GF-D8 (cell line): ENCODE measurements at places on chromosomes 16 and 17.

GRCh38 chr17:30236766-30237165 lies 1.3 kb upstream of the SLC6A4 start:
- no peak for DNase-seq

- no peak for DNase-seq
Observed at GRCh38 chr17:57603546-57603945, 141.6 kb downstream of the CCDC182 start.

- DNase-seq: no peak
Observed at GRCh38 chr16:17403859-17404545, 66.8 kb downstream of the XYLT1 start.

- no peak for DNase-seq
Observed at GRCh38 chr17:56119191-56119590, 34.1 kb upstream of the ANKFN1 start.

DNA sequence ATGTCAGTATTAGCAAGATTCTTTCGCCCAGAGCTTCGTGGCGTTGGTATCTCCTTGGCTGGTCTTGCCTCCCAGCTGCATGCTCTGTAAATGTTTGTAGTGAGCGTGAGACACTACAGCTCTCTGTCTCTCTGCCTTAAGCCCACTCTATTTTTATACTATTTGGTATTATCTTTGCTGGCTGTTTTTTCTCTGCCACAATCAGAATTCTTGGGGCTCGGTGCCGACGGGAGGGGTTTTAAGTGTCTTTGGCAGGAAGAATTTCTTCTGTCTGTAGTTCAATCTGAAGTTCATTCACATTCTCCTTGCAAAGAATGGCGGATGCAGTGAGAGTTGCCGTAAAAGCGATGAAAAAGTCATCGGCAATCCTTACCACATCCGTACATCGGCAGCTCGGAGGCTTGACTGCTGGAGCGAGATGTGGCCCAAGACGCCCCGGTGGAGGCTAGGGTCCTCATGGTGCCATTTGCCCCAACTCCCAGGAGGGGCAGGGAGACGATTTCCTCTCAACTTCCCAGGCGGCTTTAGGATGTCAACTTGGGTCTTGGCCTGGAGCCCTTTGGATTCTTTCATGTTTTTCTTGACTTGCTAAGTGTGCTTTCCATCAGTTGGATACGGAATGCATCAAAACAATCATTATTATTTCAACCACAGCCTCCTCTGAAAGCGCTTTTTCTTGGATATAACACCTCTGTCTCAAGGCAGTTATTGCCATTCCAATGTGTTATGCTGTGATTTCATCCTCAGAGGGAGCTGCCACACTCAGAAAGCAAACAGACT lies 132.3 kb upstream of the SDK2 start:
- DNase-seq: no peak

DNA sequence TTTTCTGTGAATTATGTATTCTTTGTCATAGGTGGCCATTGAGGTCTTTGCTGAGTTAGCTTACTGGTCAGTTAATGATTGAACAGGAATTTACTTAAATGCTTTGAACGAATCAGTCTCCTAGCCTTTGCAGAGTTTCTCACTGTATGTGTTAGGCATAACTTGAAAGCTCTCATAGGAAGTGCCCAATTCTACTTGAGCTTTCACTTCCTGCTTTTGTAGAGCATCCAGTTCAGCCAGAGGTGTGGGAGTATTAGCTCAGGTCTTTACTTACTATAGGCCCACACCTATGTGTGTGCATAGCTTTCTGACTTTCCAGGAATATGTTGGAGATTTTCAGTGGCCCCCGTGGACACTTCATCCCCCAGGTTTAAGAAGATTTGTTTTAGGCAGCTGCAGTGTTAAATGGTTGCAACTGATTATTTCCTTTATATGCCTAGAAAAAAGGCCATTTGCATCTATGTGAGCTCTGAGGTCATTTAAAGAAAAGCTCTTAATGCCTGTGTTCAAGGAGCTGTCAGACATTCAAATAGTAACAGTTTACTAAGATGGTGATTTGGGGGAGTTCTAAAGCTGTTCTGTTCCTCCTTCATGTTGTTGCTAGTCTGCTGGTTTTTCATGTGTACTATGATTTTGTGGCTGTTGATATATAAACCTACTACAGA lies 62.3 kb downstream of the PHKB start:
- no peak for DNase-seq

GRCh38 chr17:50620237-50620636 lies 14.4 kb upstream of the ABCC3 start:
- DNase-seq: no peak
